ENCODE measurements at places on chromosomes 6 and 20.

- no peak for DNase-seq
Measured at GRCh38 chr6:89941031-89941762, 46.9 kb downstream of the GJA10 start.

DNA sequence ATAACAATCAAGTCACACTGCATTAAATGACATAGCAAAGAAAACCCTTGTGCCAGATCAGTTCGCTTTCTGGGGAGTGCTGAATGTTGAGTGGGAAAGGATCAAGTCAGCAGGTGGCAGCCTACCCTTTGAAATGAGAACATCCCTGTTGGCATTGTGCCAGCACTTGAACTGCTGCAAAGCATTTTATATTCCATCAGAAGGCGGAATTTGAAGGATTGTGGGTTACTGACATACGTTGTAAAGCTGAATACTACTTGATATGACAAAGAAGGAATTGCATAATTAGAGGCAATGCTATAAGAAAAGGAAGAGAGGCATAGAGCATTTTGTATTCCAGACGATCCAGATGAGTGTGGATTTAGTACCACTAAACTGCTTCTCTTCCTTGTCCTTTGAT lies 26.5 kb downstream of the BCKDHB start:
- peak; percentile 61 for DNase-seq

DNA sequence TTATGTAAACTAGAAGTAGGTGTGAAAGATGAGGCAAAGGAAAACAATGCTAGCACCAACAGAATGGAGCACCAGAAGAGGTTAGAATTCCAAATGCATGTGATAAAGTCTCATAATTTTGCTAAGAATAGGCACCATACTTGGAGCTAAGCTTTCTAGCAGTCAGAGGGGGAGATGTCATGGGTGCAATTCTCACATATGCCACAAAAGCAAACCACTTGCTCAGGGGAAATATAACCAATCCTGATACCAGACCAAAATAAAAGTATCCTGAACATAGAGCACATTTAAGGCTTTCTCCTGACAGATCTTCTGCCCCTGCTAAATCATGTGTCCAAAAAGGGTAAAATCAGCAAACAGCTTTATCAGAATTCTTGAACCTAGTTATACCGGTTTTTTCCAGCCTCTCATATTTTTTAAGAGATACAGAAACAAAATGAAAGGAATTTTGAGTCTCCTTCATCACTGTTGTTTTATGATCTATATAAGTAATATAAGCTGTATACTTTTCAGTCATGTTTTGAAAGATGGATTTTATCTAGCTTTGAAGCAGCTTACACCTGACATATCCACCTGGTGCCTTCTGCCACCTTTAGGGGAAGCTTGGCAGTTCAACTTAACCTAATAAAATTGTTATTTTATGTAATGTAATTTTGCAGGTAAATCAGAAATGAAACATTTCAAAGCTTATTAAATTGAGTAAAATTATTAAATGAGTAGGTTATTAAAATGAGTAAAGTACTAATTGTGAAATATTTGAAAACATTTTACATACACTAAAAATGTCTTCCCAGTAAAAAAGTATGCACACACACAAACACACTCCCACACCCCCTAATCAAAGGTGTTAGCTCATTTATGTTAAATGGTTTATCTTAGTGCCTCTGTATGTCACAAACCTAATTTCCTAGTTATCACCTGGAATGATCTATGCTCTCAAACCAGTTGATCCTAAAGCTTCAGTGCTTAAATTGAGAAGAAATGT lies 2.8 kb downstream of the SPO11 start:
- DNase-seq, result no peak

- DNase-seq, result peak; percentile 66
Measured at GRCh38 chr20:3172933-3173609, at the start of gene LZTS3. TSS of gene LZTS3 (minus strand) at chr20:3173549. CDS start at chr20:3167163, 6,386 bp downstream.

DNA sequence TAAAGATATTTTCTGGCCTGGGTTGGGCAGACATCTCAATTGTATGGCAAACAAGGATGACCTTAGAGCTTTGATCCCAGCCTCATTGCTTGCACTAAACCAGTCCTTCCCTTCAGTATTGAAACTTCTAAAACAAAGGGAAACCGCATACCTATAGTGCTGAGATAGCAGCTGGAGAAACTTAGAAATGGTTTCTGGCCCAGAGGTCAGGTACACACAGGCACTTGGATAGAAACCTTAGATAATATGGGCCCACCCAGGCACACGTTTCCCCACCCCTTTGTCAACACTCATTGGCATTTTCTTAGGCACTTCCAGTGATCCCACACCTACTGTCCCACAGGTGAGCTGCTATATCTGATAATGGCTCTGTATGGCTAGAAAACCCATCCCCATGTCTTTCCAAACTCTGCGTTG lies 22.1 kb downstream of the NRSN1 start:
- no peak for DNase-seq

- no peak for DNase-seq
Measured at GRCh38 chr20:63508072-63508768, 9.3 kb upstream of the EEF1A2 start.

- no peak for DNase-seq
Measured at GRCh38 chr6:122755901-122756300, 23.6 kb upstream of the FABP7 start.

DNA sequence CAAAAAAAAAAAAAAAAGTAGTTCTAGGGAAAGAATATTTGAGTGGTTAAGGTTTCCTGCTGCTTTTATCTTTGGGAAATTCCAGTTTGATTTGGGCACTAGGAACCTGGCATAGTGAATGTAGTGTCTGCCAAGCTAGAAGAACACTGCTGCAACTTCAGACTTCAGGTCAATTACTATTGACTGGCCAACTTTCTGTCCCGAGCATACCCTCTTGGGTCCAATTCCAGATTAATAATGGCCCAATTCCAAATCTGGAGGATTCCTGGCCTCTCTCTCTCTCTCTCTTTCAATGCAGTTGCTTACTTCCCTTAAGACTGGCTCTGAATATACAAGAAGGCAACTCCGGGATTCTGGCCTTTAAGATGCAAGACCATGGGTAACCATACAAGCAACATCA lies 74.9 kb downstream of the ANKEF1 start:
- DNase-seq, result no peak

GRCh38 chr20:62741191-62741691 lies 32.6 kb downstream of the NTSR1 start:
- DNase-seq, result no peak

DNA sequence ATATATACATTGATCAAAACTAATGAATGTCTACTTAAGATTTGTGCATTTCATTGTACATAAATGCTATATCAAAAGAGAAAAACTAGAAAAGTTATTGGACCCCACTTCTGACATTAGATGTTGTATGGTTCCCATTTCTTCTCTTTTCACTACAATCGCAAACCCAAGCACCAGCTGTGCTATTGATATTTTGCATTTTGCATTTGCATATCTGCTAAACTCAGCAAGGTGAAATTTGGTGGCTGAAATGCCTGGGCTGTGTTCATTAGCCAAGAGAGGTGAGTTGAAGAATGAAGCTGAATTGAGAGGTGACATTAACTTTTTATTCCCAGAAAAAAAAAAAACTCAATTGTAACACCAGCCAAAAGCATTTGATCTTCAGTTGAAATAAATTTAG lies 232.1 kb upstream of the TENT5A start:
- no peak for DNase-seq

DNA sequence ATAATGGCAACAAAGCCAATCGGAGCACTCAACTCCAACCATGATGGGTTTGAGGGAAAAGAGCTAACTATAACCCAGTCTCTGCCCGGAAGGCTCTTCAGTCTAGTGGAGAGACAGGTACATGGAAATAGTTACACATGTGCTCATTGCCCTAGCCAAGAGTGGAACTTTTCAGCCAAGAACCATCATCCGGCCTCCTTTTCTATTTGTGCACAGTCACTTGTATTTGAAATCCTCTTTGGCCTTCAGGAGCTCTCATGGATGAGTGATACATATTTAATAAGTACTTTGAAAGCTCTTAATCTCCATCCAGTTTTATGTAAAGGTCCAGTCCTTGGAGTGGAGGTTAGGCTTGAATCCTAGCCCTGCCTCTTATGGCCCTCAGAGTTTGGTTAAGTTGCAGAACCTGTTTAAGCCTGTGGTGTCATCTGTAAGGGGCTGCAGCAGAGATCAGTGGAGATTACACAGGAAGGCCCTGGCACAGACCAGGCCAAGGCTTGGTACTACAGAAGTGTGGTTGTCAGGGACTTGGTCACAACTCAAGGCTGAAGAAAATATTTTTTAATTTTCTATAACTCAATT lies 72.3 kb upstream of the SMLR1 start:
- DNase-seq, result no peak

GRCh38 chr6:129029778-129030177 lies 146.8 kb downstream of the LAMA2 start:
- no peak for DNase-seq

DNA sequence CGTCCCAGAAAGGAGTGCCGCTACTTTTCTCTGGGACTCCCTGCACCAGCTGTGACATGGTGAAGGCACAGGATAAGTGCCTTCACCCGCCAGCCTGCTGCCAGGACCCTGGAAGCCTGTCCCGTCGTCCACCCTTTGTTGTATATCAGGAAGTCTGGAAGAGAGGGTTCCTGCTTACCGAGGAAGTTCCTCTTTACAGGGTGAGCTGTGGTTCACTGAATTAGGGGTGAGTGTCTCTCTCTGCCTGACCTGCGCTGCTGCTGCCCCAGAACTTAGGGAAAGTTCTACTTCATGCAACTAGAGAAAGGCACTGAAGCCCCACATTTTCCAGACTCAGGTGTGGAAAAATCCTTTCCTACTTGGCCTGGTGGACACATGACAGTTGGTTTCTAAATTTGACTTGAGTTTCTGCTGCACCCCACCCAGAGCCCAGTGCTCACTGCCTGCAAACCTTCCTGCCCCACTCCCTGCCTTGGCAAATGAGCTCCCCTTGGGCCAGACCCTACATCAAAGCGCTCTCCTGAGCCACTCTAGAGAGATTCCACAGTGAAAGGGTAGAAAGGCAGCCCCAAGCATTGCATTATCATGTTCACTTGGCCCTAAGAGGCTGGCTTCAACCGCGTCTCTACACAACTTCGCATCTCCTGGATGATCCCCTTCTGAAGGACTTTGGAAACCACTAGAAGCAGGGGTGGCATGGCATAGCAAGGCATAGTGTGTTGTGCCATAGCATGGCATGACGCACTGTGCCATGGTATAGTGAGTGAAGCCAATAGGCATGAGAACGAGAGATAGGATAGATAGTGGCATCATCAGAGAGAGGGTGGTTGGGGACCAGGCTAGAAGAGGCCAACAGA lies 215.8 kb upstream of the CDYL start:
- DNase-seq, result no peak

GRCh38 chr6:39415482-39415881 lies 93.0 kb upstream of the KCNK16 start:
- no peak for DNase-seq

DNA sequence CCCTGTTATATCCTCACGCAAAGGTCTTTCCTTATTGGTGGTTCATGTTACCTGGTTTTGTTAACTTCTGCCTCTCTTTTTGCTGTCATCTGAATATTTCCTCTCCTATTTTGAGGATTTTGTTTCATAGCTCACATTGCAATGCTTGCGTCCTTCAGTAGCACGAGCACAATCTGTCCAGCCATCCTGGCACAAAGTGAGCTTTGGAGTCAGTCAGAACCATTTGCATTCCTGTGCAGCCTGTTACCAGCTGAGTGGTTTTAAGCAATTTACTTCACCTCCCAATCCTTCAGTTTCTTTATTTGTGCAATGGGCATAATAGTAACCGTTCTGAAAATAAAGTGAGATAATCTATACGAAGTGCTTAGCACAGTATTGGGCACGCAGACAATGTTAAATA lies 42.7 kb downstream of the AKAP7 start:
- DNase-seq, result no peak

GRCh38 chr6:50549475-50549874 lies 163.9 kb upstream of the TFAP2D start:
- DNase-seq, result no peak

DNA sequence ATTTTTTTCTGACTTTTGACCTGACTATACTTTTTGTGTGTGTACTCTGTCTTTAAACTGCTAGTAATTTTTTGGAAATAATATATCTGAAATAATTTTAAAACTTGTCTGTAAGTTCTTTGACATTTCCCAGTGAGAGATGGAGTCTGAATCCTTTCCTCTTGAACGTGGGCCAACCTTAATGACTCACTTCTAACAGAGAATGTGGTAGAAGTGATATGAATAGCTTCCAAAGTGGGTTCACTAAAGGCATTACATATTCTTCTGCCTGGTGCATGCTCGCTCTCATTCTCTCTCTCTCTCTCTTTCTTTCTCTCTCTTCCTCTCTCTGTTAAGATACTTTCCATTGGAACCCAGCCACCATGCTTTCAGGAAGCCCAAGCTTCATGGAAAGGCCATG lies 108.7 kb upstream of the FERMT1 start:
- peak; percentile 42 for DNase-seq

DNA sequence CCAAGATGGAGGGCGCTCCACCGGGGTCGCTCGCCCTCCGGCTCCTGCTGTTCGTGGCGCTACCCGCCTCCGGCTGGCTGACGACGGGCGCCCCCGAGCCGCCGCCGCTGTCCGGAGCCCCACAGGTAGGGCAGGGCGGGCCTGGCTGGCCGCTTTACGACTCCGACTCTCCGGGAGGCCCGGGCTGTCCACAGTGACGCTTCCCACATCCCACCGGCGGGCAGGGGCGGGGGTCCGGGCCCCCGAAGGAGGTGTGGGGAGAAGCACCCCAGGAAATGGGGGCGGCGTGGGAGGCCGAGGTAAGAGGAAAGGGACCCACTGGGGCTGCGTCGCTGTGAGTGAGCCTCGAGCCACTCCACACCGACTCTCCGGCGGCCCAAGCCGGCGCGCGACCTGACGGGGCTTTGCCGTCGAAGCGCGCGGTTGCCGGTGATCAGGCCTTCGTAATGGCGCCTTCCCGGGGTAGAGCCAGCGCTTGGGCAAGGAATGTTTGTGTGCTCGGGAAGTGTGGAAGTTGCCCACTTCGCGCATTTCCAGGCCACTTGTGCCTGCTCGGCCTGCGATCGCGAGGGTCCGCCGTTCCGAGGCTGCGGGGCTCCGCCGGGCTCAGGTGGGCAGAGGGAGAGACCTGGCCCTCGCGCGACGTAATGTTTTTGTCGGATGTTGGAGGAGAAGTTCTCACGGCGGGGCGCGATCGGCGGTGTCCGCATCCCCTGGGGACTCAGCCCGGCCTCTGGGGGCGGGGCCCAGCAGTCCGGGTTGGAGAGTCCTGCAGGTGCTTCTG lies 427 bp downstream of the GINM1 start:
- peak; percentile 65 for DNase-seq
